ENCODE measurements at places on chromosomes 5 and 9. TPM values are rescaled to one million over a fixed set of nuclear protein-coding genes. Genes with fewer than 3 reads are reported as not detected.

GBGT1 gene
- total RNA-seq, result 4.8 TPM

CAMK2A gene
- 0.61 TPM for total RNA-seq

CKMT2 gene
- total RNA-seq, result 0.40 TPM

DCTN4 gene
- total RNA-seq, result 40.8 TPM

AGXT2 gene
- not detected for total RNA-seq

SPATA31E1 gene
- not detected for total RNA-seq

GARIN3 gene
- not detected for total RNA-seq

ANKRD55 gene
- not detected for total RNA-seq

WDR38 gene
- total RNA-seq, result not detected

ELAVL2 gene
- total RNA-seq, result 0.30 TPM

DNA sequence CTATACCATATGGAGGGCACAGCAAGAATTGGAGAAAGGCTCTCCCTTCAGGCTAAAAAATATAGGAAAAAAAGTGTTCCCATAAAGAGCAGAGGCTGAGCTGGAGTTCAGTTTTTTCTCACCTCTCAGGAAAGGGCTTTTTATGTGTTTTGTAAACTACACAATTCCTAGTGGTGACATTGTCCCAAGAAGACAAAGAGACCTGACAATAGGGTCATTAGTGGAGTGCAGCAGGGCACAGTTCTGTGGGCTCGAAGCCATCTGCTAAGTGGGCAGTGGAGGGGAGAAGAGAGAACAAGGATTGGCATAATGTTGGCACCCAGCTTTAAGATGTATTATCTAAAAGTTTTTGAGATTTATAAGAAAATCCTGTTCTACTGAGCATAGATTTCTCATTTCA is 162.5 kb downstream of the HCN1 start:
- no peak overlapping the region for H3K4me3 ChIP-seq
- H3K36me3 ChIP-seq, result no peaks in the 10 kb centered on the region
- no peak overlapping the region for H3K27ac ChIP-seq
- DNase-seq, result no peak
- H3K27me3 ChIP-seq, result no peaks in the 10 kb centered on the region
- H3K4me1 ChIP-seq, result no peaks in the 10 kb centered on the region

DNA sequence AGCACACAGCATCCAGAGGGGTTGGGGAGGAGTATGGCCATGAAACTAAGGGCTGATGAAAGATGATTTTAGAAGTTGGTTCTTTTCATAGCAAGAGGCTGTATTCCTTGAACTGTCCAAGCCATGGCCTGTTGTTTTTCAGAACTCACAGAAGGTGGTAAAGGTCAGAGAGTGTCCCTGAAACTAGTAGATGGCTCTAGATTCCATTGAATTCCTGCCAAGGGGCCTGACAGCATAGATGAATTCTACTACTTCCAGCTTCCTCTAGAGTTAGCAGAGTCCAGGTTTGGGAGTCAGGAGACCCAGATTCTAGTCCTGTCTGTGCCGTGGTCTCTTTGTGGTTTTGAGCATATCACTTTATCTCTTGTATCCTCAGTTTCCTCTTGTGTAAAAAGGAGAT is 101.6 kb downstream of the GRIA1 start:
- no peaks in the 10 kb centered on the region for H3K36me3 ChIP-seq
- H3K27me3 ChIP-seq, result no peaks in the 10 kb centered on the region
- H3K4me3 ChIP-seq, result no peak overlapping the region
- no peak for DNase-seq
- no peaks in the 10 kb centered on the region for H3K4me1 ChIP-seq

- no peaks in the 10 kb centered on the region for H3K4me1 ChIP-seq
- no peak for DNase-seq
- H3K27me3 ChIP-seq, result no peaks in the 10 kb centered on the region
- no peaks in the 10 kb centered on the region for H3K36me3 ChIP-seq
- no peak overlapping the region for H3K27ac ChIP-seq
Observed at GRCh38 chr5:60376860-60377259, 323.1 kb downstream of the DEPDC1B start.

DNA sequence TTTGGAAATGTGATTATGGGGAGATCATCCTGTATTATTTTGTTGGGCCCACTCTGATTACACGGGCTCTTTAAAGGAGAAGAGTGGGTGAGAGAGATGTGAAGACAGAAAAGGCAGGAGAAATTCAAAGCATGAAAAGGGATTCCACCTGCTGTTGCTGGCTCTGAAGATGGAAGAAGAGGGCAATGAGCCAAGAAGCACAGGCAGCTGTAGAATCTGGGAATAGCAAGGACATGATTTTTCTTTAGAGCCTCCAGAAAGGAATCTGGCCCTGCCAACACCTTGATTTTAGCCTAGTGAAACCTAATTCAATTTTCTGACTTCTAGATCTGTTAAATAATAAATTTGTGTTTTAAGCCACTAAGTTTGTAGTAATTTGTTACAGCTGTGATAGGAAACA is 11.3 kb downstream of the C9 start:
- no peaks in the 10 kb centered on the region for H3K4me1 ChIP-seq
- no peaks in the 10 kb centered on the region for H3K27me3 ChIP-seq
- H3K36me3 ChIP-seq, result no peaks in the 10 kb centered on the region
- no peak overlapping the region for H3K4me3 ChIP-seq
- no peak for DNase-seq

DNA sequence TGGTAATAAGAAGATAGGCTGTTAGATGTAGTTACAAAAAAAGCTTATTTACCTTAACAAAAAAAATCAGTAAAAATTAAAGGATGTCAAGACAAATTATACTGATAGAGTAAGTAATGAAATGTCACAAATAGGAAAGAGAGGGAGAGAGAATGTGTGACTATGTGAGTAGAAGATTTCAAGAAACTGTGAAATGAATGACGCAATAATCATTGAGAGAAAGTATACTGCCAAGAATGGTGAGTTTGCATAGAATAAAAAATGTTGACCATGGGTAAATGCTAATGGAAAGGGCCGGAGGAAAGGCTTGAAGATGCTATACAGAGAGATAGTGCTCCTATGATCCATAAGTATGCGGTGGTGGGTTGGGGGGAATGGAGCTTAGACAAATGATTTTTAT is 100.7 kb downstream of the PTPRD start:
- no peak overlapping the region for H3K4me3 ChIP-seq
- H3K4me1 ChIP-seq, result no peaks in the 10 kb centered on the region
- DNase-seq, result no peak
- no peaks in the 10 kb centered on the region for H3K36me3 ChIP-seq
- H3K27me3 ChIP-seq, result no peaks in the 10 kb centered on the region

DNA sequence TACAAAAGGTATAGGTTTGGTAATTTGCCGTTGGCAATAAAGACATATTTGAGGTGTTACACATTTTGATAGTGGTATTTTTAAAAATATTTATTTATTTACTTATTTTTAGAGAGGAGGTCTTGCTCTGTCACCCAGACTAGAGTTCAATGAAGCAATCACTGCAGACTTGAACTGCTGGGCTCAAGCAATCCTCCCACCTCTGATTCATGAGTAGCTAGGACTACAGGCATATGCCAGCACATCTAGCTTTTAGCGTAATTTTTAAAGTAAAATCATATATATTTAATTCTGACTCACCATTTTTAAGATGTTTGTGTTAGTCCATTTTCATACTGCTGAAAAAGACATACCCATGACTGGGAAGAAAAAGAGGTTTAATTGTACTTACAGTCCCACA is 1974.3 kb downstream of the EFNA5 start:
- no peak overlapping the region for H3K4me3 ChIP-seq
- no peaks in the 10 kb centered on the region for H3K4me1 ChIP-seq
- H3K27me3 ChIP-seq, result no peaks in the 10 kb centered on the region
- H3K36me3 ChIP-seq, result no peaks in the 10 kb centered on the region
- no peak overlapping the region for H3K27ac ChIP-seq

DNA sequence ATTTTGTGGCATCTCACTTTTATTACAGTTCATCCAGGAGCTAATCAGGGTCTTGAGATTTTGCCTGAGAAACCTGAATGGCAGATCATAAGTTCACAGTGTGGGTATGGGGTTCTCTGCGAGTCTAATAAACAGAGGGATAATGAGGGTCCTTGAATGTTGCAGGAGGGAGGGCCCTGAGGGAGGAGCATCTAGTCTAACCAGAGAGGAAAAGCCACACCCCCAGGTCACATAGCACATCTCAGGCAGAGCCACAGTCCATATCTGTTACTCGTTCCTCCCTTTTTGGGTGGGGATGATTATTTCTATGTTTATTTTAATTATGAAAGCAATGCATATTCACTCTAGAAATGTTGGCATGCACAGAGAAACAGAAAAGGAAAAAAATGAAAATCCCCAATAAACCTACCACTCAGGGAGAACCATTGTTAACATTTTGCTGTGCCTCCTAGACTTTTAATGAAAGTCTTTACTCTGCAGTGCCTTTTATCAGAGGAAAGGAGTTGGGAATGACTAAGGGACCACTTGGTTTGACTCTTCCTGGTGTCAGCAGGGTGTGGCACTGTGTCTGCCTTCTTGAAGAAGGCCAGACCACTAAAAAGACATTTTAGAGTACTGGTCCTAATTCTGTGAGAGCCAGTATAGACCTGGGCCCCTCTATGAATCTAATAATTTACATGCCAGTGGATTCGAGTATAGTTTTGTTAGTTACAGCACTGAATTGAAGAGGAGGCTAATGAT is 2.8 kb downstream of the GALNT12 start:
- DNase-seq, result peak; percentile 46
- no peak overlapping the region for H3K4me3 ChIP-seq
- peaks cover 11% of the 10 kb centered on the region for H3K4me1 ChIP-seq
- peak overlapping the region; percentile 86 for H3K27ac ChIP-seq
- H3K36me3 ChIP-seq, result no peaks in the 10 kb centered on the region
- H3K27me3 ChIP-seq, result no peaks in the 10 kb centered on the region

DNA sequence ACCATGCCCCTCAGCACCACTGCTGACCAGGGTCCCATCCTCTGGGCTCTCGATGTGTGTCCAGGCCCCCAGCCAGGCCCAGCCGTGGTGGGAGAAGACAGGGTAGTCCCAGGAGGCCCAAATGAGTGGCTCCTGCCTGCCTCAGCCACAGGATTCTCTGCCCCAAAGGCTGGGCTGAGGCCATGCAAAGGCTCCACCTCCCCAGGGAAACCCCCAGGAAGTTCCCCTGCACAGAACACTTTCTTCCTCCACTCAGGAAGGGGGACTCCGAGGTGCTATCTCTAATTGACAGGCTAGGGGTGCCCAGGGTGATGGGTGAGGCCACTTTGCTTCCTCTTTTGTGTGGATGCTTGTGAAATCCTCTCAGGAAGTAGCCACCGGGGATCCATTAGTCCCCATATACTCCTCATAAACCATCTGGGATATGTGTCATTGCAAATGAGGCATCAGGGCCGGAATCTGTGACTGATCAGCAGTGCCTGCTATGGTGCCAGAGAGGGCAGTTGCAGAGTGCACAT is 23.1 kb upstream of the TDRD7 start:
- H3K36me3 ChIP-seq, result no peaks in the 10 kb centered on the region
- no peak for DNase-seq
- peaks cover 5% of the 10 kb centered on the region for H3K4me1 ChIP-seq
- no peak overlapping the region for H3K27ac ChIP-seq
- no peak overlapping the region for H3K4me3 ChIP-seq
- no peaks in the 10 kb centered on the region for H3K27me3 ChIP-seq

DNA sequence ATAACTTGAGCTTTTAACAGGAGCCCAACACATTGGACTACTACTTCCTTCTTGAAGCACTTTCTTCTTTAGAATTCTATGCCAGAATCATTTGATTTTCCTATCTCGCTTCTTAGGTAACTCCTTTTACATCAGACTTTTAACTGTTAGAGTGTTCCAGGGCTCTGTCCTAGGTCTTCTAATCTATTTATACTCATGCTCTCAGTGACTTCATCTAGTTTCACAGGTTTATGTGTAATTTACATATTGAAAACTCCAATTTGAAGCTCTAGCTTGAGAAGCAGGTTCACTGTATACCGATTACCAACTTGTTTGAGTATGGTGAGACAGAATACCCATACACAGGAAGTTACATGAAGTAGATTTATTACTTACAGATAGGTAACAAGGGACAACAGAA is 11.3 kb downstream of the SHOC1 start:
- no peak overlapping the region for H3K27ac ChIP-seq
- H3K36me3 ChIP-seq, result no peaks in the 10 kb centered on the region
- no peak overlapping the region for H3K4me3 ChIP-seq
- H3K27me3 ChIP-seq, result no peaks in the 10 kb centered on the region
- H3K4me1 ChIP-seq, result no peaks in the 10 kb centered on the region

- no peak overlapping the region for H3K27ac ChIP-seq
- no peaks in the 10 kb centered on the region for H3K4me1 ChIP-seq
- H3K36me3 ChIP-seq, result no peaks in the 10 kb centered on the region
- H3K27me3 ChIP-seq, result no peaks in the 10 kb centered on the region
- DNase-seq, result no peak
Observed at GRCh38 chr9:87707805-87708506, 18.0 kb upstream of the CTSL start.
